ENCODE measurements at places on chromosomes 13 and 19.
A peak's percentile ranks its signal among the peaks of the same experiment; 100 is the strongest.

DNA sequence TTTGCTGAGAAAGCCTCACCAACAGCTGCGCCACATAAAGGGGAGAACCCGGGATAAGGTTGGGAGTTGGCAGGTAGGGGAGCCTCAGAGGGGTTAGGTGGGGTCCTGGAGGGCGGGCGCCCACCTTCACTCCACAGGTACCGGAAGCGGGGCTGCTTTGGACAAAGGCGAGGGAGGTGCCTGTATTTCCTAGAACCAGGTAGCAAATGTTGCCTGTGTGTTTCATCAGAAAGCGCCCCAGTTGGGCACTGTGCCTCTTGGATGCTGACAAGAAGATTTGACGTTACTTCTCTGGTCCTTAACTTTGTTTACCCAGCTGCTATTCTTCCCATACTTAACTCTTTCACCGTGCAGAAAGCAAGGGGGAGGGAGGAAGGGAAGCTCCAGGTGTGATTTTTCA lies 278.9 kb downstream of the ZNF536 start:
- DNase-seq: no peak

DNA sequence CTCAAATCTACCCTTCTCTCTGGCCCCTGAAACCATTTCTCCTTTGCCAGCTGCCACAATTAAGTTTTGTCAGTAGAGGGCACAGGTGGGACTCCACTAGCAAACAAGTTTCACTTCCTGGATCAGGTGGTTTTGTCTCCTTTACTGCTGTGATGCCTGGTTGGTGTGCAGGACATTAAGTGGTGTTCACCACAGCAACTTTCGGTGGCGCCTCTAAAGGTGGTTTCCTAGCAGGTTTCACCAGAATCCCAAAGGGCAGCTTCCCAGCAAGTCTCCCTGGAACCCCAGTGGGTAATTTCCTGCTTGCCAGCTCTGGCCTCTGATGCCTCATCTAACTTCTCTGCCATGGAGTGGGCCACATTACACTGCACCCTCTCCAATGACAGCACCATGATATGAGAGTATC lies 16.6 kb downstream of the MED4 start:
- DNase-seq: peak; percentile 54

DNA sequence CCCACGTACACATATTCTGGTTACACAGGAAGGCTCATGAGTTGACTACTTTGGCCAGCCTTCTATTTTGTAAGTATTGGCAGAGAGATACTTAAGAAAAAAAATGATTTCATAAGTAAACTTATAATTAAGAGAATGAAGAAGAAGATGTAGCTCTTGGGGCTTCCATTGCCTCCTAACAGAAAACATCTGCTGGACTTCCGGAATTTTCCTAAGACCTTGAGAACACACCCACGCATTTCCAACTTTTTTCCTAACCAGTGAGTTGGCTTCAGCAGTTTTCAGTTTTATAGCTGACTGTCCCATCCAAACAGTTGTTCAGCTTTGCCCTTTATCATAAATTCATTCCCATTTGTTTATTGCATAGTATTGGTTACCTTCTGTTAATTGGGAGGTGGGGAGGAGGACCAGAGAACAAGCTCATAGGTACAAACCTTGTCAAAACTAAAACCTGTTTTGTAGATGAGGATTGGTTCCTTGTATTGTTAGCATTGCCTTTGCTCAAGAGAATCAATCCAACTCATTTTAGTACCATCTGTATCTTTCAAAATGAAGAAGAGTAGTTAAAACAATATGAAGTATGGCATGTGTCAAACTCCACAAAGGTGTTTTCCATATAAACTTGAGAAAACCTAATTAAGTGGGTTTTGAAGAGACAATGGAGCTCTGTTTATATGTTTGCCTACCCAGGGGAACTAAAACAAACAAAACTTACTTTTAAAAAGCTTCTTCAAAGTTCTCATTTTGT lies 93.9 kb downstream of the COL4A2 start:
- DNase-seq: no peak

DNA sequence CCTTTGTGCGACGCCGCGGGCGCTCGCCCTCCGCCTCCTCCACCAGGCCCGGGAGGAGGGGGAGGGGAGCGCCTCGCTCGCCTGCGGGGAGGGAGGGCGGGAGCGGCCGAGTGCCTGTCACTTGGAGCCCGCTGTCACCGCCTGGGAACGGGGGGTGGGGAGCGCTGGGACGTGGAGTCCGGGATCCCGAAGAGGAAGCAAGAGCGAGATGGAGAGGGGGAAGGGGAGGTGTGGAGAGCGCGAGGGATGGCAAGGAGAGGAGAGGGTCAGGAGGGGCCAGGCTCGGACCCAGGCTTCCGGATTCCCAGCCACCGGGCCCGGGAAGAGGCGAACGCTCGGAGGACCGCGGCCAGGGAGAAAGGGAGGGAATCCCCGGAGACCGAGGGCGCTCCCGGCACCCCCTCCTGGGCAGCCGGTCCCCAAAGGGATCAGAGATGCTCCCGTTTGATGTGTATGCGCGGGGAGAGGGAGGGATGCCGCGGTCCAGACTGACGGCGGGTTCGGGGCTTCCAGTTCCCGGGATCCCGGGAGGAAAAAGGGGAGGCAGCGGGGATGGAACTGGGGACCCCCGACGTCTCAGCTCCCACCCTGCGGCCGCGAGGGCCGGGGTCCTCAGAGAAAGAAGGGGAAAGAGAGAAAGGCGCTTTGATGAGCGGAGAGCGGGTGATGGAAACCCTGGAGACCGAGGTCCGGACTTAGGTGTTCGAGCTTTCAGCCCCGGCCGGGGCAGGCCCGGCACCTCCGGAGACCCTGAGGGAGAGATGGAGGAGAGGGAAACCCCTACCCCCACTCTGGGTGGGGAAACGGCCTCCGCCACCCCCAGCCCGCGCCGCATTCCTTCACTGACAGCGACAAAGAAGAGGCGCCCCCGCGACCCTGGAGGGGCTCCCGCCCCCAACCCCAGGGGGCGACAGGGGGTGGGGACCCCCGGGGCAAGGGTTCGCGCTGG lies 4.7 kb upstream of the DPF1 start:
- DNase-seq: no peak
